NCI-H774 (cell line): ENCODE measurements at places on chromosomes 1 and 21.

DNA sequence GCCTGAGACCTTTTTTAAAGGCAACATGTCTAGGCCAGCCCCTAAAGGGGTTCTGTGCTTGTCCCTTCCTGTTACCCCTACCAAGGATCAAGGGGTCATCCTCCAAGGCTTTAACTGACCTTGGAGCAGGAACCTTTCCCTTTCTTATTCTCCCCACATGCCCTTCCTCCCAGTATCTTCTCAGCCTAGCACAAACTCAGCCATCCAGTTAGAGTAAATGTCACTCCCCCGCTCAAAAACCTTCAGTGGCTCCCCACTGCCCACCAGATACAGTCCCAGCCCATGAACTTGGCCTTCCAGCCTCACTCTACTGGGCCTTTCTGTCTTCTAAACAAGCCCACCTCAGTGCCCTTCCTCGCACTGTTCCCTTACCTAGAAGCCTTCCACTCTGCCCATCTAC, 8.8 kb downstream of the C1QB start:
- DNase-seq = no peak

- DNase-seq = no peak
Measured at GRCh38 chr1:41483001-41483850, 1.3 kb downstream of the EDN2 start.

DNA sequence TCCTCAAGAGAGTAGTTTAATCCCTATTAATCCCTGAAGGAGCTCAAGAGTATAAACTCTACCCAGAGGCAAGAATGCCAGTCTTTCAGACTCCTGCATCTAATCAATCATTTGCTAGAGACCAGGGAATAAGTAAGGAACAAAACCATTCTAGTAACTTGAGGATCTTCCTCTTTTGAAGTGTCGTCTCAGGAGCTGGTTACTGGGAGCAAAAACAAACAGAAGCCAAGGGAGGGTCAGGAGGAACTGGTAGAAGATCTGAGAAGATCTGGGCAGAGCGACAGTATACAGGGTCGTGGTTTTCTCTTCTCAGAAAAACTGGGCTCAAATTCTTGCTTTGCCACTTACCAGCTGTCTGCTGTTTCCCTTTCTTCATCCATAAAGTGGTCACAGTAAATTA, 69.3 kb downstream of the RPS6KA1 start:
- no peak for DNase-seq

- no peak for DNase-seq
Measured at GRCh38 chr1:197510691-197511378, 242.8 kb downstream of the CRB1 start.

DNA sequence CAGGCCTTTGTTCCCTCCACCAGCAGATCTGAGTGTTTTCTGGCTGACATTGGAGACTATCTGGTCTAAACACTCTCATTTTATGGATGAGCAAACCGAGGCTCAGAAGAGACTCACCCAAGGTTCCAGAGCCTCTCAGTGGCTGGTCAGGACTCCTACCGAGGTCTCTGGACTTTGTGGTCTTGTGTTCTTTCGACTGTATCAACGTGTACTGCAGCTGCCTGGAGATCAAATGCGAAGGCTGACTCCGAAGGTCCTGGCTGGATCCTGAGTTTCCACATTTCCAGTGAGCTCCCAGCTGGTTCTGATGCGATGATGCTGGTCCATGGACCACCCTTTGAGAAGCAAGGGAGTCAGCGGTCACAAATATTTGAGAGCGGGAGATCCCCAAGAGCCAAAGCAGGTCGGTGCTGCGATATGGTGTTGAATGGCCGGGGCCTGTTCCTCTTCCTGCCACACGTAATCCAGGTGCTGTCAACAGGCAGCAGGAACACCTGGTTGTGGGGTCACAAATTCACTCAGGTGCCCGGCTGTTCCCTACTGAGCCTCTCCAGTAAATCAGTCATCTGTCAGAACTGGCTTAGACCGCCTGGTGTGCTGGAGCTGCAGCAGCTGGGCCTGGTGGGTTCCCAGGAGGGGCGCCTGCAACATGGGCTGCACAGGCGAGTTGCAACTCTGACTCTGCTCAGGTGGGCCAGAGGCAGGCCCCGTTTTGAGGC, 94.8 kb upstream of the USP24 start:
- no peak for DNase-seq

- no peak for DNase-seq
Measured at GRCh38 chr1:156868341-156868740, 7.7 kb downstream of the NTRK1 start.

- DNase-seq = no peak
Measured at GRCh38 chr1:171233183-171233582, 15.1 kb upstream of the FMO1 start.

- DNase-seq = no peak
Measured at GRCh38 chr21:28971171-28971570, 21.5 kb downstream of the LTN1 start.

DNA sequence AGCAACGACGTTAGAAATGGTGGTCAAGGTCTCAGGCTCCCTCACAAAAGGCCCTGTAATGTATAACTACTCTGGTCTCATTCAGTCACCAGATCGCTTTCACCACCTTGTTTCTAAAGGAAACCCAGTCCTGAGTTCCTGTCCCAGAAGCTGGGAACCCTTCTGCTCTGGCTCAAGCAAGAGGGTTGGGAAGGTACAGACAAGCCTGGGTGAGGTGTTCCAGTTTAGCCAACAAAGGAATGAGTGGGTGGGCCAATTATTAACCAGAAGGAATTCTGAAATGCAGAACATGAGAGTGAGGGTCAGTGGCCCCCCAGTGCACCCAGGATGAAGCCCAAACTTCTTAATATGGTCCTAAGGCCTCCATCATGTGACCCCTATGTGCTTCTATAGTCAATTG, 17.5 kb downstream of the TRABD2B start:
- no peak for DNase-seq

DNA sequence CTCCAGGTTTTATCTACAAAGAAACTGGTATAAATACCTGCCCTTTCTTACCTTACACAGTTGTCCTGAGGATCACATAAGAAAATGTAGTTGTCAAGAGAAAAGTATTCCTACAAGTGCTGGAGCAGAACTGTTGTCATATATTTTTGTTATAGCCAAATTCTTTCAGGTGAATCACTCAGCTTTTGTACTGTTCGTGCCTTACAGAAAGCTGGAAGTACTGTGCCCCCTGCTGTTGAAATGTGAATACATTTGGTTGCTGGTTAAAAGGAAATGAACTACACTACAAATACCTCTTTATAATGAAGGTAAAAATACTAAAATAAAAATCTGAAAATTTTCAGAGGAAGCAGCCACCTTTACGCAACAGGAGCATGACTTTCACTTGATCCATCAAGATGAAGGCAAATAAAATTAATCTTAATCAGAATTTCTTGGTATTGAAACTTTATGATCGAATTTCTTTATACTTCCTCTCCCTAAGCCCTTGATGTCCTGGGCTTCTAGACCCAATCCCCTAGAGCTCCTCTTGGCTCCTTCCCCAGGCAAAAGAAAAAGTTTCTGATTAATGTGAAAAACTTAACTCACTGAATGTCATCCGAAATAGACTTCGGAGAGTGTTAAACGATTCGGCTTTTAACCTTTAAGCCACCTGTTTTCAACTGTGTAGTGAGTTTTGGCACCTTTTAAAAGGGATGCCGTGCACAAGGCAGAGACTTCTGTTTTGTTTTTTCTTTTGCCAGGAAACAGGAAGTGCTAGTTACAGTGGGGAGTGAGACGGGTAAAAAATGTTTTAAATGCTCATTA, 12.5 kb downstream of the CHML start:
- DNase-seq = peak; percentile 11

- DNase-seq = no peak
Measured at GRCh38 chr1:154741741-154742495, 128.2 kb downstream of the KCNN3 start.

DNA sequence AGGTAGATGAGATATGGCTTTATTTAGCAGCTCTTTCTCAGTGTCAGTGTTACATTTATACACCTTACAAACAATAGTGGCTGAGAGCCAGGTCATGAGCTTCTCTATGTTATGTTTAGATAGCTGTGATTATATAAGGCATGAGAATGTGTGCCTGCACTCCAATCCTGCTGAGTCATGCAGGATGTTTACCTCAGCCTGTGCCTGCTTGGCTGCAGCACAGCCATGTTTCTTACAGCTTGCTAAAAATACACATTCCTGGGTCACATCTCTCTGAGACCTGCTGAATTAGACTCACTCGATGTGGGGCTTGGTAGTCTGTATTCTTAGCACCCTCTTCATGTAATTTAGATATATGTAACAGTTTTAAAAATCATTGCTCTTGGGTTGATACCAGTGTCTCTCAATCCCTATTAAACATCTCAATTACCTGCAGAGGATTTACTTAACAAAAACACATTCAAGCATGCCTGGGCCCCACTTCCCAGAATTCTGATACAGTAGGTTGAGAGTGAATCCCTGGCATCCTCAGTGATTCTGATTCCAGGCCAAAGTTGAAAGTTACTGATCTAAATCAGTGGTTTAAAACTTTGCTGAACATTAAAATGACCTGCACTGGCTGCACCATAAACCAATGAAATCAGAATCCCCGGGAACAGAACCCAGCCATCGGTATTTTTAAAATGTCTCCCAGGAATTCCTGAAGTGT, 107.5 kb downstream of the GDAP2 start:
- no peak for DNase-seq

DNA sequence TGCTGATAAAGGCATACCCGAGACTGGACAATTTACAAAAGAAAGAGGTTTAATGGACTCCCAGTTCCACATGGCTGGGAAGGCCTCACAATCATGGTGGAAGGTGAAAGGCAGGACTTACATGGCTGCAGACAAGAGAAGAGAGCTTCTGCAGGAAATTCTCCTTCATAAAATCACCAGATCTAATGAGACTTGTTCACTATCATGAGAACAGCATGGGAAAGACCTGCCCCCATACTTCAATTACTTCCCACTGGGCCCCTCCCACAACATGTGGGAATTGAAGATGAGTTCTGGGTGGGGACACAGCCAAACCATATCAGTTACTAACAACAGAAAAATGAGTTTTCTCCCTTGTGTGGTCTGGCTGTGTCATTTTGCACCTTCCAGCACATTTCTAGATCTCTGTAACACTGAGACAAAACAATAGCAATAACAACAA, 741.4 kb downstream of the KCNT2 start:
- DNase-seq = no peak

DNA sequence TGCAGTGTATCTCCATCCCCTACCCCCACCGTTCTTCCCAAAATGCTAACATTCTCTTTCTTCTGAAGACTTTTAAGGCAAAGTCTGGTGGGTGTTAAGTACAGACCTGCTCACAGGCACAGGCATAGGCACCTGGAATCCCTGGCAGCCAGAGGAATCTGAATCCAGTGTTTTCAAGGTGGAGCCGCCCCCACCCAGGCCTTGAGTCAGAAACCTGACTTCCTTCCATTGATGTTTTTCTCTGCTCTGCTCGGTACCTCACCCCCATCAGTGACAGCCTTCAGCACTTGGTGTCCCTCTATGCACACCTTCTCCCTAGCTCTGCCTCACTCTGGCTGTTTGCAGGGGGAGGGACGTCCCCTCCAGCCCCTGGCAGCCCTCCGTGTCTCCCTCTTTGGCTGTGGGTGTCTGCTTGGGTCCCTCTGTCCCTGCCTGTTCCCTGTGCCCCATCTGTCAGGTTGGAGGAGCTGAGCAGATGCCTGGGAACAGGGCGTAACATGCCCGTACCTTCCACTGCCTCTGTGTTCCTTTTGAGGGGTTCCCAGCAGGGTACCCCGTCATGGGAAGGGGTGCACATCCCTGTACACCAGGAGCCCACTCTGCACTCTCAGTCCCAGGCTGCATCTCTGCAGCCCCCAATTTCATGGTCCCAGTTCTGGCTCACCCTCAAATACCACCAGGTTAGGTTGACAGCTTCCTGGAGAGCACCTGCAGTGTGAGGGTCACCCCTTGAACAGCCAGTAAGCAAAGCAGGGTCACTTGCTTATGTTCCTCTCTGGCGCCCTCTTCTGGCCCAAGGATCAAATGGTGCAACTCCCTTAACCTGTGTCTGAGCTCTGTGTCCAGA, 6.7 kb downstream of the NCDN start:
- DNase-seq = peak; percentile 79

GRCh38 chr1:26784023-26784871, 3.5 kb upstream of the PIGV start:
- peak; percentile 59 for DNase-seq

DNA sequence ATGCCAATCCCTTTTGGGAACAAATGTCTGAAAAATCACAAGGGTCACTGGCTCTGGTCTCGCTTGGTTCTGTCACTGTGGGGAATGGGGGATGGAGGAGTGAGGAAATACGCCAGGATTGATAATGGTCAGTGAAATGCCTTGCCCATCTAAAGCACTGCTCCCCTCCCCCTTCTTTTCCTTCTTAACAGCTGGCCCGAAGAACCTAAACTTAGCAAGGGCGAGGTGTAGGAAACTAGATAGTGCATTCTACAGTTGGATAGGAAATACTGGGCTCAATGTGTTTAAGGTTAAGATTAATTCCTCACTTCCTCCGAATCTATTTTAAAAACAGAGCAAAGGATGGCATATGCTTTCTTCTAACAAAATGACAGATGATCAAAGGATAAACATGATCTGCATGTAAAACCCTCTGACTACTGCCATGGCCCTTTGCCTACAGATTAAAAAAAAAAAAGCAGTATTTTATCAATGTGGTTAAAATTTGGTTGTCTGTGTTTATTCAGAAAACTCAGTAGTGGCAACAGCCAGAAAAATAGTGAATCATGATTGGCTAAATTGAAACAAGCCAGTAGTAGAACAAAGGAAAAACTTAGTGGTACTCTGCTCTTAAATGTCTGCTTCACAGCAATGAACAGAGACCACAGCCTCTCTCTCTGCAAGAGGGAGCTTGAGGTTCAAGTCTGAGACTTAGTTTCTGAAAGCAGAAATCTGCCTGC, 86.1 kb upstream of the VAV3 start:
- DNase-seq = no peak

DNA sequence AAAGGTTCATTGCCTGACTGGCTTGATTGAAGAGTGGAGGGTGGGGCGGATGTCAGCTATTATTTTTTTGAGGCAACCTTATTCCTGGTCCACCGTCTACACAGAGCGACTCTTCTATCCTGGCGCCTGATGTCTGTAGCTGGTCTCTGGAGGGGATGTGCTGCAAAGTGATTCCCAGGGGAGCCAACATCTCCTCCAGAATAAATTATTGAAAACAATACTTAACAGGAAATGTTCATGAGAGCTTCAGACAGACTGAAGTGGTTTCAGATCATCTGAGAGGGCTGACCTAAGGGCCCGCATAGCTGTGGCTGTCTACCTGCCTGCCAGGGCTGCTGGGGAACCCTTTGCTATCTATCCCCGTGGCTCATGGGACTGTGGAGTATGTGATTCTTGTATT, 66.7 kb downstream of the TEX35 start:
- no peak for DNase-seq

DNA sequence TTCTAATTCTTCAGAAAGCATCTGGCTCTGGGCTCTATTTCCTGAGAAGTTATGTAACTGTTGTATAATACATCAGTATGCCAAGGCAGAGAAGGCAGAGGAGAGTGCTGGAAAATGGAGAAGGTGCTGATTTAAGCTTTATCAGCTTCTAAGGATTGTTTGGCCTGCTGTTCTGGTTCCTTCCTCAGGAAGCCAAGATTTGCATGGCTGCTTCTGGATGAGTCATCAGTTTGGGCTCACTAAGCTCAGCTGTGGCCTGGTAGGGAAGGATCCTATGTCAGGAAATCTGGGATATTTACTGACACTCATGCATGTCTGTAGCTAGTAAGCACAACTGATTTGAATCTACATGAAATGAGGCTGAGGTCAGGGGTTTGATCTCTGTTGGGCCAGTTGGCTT, 73.2 kb upstream of the ADGRL4 start:
- DNase-seq = no peak

GRCh38 chr1:243595527-243596210, 254.4 kb downstream of the AKT3 start:
- DNase-seq = no peak
